ENCODE measurements at places on chromosomes 1 and 21. TPM values are rescaled to one million over a fixed set of nuclear protein-coding genes. Genes with fewer than 3 reads are reported as not detected.
A peak's percentile ranks its signal among the peaks of the same experiment; 100 is the strongest.

The FBXO44 gene
- 45.4 TPM for total RNA-seq

The TMEM51 gene
- total RNA-seq = not detected

The SPATA46 gene
- not detected for total RNA-seq

The ZFP69B gene
- total RNA-seq = 4.0 TPM

The NBPF4 gene
- not detected for total RNA-seq

The S100A14 gene
- total RNA-seq = not detected

The GALNT2 gene
- 51.5 TPM for total RNA-seq

The KLHDC9 gene
- not detected for total RNA-seq

DNA sequence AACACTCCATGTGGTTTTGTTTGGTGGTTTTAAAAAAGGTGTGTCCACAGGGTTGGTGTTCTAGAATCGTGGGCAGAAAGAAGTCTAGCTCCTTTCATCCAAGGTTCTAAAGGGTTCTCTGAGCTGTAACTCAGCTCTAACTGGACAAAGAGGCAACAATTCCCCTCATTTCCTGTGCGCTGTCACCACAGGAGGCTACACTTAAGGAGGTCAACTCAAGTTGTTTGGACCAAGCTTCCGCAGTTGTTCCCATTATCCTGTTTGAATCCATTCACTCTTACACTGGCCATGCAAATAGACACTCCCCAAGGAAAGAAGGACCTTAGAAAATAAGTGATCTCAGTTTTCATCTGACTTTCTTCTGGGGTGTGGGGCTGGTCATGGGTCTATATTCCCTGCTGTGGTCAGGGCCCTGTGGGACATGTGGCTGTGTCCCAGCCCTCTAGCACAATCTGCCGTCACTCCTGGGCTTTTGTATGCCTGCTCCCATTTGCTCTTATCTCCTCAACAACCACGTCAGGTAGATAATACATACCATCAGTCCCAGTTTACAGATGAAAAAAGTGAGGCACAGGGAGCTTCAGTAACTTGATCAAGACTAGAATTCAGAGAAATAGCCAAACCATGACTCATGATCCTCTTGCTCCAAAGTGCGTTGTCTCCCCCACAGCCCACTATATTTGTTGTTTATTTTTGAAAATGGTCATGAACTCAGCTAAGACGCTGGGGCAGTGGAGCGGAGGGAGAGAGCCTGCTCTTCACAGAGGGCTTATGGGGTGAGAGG, 103.6 kb downstream of the RHOU start:
- H3K27ac ChIP-seq = no peak overlapping the region
- peaks cover 4% of the 10 kb centered on the region for H3K27me3 ChIP-seq
- DNase-seq = no peak
- H3K4me1 ChIP-seq = peaks cover 8% of the 10 kb centered on the region
- H3K36me3 ChIP-seq = peaks cover 4% of the 10 kb centered on the region
- H3K4me3 ChIP-seq = no peak overlapping the region

DNA sequence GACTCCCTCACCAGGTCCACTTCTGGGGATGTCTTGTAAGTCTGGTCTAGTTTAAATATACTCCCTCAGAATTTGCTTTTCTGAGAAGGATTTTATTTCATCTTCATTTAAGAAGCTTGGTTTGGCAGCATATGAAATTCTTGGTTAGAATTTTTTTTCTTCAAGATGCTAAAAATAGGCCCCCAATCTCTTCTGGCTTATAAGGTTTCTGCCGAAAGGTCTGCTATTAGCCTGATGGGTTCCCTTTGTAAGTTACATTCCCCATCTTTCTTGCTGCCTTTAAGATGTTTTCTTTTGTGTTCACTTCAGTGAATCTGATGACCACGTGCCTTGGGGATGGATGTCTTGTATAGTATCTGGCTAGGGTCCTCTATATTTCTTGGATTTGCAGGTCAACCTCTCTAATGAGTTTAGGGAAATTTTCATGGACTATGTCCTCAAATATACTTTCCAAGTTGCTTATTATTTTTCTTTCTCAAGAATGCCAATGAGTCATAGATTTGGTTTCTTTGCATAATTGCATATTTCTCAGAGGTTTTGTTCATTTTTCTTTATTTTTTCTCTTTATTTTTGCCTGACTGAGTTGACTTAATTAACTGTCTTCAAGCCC, 19.4 kb downstream of the TCP10L start:
- no peak for DNase-seq
- H3K36me3 ChIP-seq = peaks cover 25% of the 10 kb centered on the region
- no peak overlapping the region for H3K27ac ChIP-seq
- no peaks in the 10 kb centered on the region for H3K27me3 ChIP-seq

DNA sequence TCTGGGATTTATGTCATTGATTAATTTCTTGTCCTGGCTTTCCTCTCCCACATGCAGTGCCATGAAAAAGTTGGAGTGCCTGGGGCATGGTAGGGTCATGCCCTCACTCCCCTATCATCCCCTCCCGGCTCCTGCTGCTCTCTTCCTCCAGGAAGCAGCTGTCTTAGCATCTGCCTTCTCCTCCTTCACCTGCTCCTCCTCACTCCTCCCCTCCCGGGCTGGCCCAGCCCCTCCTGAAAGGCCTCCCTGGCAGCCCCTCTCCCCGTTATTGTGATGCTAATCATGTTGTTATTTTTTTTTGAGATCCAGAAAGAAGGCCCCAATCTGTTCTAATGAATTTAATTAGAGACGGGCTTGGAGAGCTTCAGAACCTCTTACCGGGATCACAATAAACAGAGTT, 36.3 kb upstream of the NFASC start:
- no peak for DNase-seq
- H3K4me1 ChIP-seq = peaks cover under 1% of the 10 kb centered on the region
- no peaks in the 10 kb centered on the region for H3K36me3 ChIP-seq

- peak overlapping the region; percentile 86 for H3K4me3 ChIP-seq
- H3K4me1 ChIP-seq = peaks cover 41% of the 10 kb centered on the region
- no peaks in the 10 kb centered on the region for H3K36me3 ChIP-seq
- no peaks in the 10 kb centered on the region for H3K27me3 ChIP-seq
- no peak for DNase-seq
These were observed 1.8 kb upstream of the PTTG1IP start for GRCh38 chr21:44875316-44875700.

GRCh38 chr1:27525296-27526272, 35.6 kb upstream of the WASF2 start:
- peaks cover 25% of the 10 kb centered on the region for H3K27me3 ChIP-seq
- no peaks in the 10 kb centered on the region for H3K36me3 ChIP-seq
- no peak for DNase-seq
- H3K4me1 ChIP-seq = peaks cover 39% of the 10 kb centered on the region

- peak overlapping the region; percentile 84 for H3K4me3 ChIP-seq
- DNase-seq = no peak
- H3K4me1 ChIP-seq = peaks cover 19% of the 10 kb centered on the region
- H3K27me3 ChIP-seq = no peaks in the 10 kb centered on the region
These were observed 16.8 kb upstream of the STMN1 start for GRCh38 chr1:25922971-25923552.

- H3K36me3 ChIP-seq = no peaks in the 10 kb centered on the region
- H3K27me3 ChIP-seq = no peaks in the 10 kb centered on the region
- peak overlapping the region; percentile 17 for H3K27ac ChIP-seq
These were observed 136.4 kb downstream of the AKT3 start for GRCh38 chr1:243713470-243714186.

DNA sequence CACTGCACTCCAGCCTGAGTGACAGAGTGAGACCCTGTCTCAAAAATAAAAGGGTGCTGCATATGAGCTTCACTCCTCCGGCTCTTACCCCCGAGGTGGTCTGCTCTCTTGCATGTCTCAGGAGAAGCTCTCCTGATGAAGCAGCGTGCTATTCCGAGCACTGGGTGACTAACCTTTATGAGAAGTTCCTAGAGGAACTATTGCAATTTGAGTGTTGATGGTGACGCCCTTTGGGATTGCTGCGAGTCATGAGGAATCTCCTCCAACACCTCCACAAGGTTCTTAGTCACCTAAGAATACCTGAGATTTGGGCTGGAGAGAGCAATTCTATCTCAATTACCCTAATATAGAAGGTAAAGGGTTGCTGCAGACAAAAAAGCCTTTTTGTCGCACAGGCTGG, 40.8 kb upstream of the TINAGL1 start:
- no peaks in the 10 kb centered on the region for H3K36me3 ChIP-seq
- no peak overlapping the region for H3K27ac ChIP-seq
- peaks cover 4% of the 10 kb centered on the region for H3K4me1 ChIP-seq
- peaks cover 27% of the 10 kb centered on the region for H3K27me3 ChIP-seq
- H3K4me3 ChIP-seq = no peak overlapping the region

DNA sequence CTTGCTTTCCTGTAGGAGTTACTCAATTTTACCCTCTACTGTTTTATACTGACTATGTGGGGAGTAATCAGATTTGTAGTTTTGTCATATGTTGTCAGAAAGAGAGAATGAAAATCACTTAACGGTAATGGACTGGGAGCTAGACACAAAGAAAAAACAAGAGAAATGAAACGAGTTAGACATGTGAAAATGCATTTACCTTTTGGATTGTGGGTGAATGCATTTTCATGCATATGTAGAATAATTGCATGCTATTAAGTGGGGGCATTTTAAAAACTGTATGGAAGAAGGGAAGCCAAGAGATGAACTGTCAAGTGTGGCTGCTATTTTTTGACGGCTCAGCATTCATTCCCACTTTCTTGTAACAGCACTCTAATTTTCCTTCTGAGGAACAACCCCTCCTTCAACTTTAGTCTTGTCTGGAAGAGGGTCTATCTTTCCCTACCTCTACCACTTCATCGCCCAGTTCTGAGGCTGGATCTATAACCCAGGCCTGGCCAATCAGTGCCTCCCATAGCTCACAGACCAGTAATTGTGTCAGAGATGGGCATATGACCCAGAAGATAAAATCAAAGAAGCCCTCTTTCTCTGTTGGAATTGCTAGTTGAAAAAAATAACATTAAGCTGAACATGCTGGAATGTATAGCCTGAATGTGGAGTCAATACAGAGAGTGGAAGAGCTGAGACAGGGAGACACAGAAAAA, 5.2 kb upstream of the ZNF697 start:
- DNase-seq = no peak
- H3K27me3 ChIP-seq = peaks cover 38% of the 10 kb centered on the region
- H3K27ac ChIP-seq = no peak overlapping the region
- no peak overlapping the region for H3K4me3 ChIP-seq
- H3K36me3 ChIP-seq = no peaks in the 10 kb centered on the region

DNA sequence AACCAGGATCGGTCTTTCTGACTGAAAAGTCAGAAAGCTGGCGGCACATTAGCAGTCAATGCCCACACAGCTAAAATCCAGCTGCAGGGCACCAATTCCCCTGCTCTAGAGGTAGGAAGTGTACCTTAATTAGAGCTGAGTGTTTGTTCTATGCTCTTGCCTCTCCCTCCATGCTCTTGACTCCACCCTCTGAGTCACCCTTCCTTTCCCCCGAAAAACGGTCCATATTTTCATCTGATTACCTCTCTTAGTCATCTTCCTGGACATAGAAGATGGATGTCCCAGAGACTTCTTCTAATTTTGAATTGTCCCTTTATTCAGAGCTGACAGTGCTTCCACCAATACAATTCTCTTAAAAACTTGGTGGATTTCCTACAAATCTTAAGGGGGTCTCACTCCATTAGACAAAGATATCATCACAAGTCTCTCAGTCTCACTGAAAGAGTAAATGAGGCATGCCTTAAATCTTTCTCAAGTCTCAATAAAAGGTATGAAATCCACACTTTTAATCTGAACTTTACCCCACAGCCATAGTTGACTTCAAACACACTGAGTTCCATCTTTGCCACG, 44.1 kb upstream of the SLC19A1 start:
- H3K27ac ChIP-seq = no peak overlapping the region
- H3K27me3 ChIP-seq = peaks cover 40% of the 10 kb centered on the region
- no peak overlapping the region for H3K4me3 ChIP-seq
- H3K36me3 ChIP-seq = peaks cover 20% of the 10 kb centered on the region

DNA sequence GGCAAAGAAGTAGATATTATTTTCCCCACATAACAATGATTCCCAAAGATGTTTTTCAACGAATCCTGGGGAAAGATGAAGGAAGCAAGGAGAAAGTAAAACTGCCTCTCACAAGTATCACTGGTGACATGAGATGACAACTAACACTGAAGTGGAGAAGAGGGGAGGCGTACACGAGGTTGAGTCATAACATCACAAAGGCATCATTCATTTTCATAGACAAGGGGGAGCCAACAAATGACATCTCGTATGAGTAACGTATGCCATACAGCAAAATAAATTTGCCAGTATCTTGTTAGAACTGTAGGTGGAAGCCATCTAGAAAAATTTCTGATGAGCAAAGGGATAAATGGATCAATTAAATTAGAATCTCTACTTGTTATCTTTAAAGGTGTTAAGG, 56.6 kb downstream of the ATP1B1 start:
- DNase-seq = no peak
- H3K4me1 ChIP-seq = peaks cover 7% of the 10 kb centered on the region
- no peaks in the 10 kb centered on the region for H3K36me3 ChIP-seq
- no peaks in the 10 kb centered on the region for H3K27me3 ChIP-seq
- H3K27ac ChIP-seq = no peak overlapping the region
- peak overlapping the region; percentile 16 for H3K4me3 ChIP-seq

- no peak overlapping the region for H3K4me3 ChIP-seq
- H3K4me1 ChIP-seq = no peaks in the 10 kb centered on the region
- peaks cover 37% of the 10 kb centered on the region for H3K27me3 ChIP-seq
- H3K27ac ChIP-seq = no peak overlapping the region
- no peak for DNase-seq
These were observed 10.4 kb upstream of the RHBG start for GRCh38 chr1:156358641-156359040.

Measured in natural killer cell treated with Interleukin-12 subunit alpha and Interleukin-12 subunit beta and Interleukin-15 and Interleukin-18, amount 100 ng/mL, for 72 hours (primary cell).